ENCODE measurements at places on chromosomes 3 and 15.

DNA sequence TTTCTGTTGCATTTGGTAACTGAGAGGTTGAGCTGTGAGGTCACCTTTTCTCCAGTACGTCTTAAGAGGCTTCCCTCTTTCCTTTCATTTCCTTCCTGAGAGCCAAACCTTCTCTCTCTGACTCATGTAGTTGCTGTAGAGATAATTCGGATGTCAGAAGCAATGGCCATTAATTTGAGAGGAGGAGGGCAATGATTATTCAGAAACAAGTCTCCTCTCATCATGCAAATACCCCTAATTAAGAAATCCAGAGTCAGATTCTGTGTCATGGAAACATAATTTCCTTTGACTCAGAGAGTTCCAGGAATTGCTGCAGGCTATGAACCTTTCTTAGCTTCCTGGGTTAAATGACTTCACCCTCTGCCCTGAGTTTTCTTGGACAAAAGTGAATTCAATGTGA, 59.0 kb upstream of the GSK3B start:
- DNase-seq = no peak

DNA sequence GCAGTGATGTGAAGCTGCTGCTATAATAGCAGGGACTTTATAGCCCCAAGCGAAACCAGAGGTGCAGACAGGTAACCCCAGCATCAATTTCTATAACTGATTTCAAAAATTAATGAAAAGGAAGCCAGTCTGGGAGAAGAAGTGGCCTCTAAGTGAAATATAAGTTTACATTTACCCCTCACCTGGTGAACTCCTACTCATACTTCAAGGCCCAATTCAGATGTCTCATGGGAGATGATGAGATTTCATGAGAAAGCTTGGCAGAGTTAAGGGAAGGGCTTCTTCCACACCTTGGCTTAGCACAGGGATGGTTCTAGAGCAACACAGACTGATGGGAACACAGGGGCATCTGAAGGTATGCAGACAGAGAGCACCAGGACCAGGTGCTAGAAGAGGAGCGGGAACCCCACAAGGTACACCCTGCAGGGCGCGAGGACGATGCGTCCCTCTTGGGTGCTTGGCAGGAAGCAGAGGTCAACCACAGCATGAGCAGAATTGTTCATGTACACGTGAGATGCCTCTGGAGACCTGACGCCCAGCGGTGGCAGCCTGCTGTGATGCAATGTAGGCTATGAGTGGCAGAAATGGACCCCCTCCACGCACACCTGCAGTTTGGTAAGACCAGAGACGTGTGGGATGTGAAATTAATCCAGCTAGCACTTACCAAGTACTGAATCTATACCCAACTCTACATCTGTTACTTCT, 102.9 kb downstream of the SRGAP3 start:
- DNase-seq = no peak

DNA sequence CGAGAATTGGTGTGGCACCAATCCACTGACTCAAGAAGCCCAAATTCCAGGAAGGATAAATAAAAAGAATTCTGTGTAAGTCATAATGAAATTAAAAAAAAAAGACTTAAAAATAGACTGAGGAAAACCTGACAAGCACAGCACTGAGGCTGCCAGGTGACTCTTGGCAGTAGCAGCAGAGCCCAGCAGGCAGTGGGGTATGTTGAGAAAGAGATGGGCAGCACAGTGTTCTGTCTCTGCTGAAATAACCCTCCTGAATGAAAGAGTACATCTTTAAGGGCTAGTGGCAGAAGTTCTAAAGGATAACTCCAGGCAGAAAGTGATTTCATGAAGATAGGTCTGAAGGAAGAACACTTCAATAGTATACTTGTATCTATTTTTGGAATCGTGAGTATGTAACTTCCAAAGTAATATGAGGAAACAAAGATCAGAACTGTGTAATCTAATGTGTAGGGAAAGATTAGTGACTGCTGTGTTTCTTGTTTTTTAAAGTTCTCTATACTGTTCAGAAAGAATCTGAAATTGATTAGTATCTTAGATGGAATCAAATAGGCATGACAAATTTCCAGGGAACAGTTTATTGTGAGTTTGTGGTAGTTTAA, 75.9 kb downstream of the RAB7A start:
- DNase-seq = no peak

DNA sequence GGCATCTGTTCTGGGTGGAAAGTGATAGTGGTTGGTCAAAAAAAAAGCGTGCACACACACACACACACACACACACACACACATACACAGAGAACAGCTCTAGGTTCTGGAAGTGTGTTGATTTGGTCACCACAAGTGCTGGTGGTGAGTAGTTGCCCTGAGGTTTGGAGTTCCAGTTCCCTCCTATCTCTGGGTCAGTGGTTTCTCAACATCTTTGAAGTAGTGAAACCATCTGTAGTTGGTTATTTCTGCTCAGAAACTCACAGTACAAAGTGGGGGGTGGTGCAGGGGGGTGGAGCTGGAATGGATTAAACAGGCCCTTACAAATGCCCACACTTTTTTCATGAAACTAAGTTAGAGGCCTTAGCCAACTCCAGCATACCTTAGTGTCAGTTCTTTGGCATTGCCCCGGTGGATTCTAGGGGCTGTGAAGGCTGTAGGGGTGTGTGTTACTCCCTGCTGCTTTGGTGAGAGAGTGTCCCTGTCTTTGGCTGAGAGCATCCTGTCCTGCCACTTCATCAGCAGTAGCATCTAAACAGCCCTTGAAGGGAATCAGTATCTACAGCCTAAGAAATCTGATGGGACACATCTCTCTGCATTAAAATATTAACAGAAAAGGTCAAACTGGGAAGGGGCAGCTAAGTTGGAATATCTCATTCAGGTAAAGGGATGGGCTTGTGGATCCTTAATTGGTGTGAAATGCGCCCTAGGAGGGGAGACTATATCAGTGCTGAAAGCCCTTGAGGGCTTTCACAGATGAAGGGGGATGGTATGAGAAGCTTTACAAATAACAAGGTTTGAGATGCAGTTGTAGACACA, 20.6 kb downstream of the SMAD3 start:
- no peak for DNase-seq

- no peak for DNase-seq
Observed at GRCh38 chr15:26972636-26973035, 1.7 kb downstream of the GABRG3 start.

DNA sequence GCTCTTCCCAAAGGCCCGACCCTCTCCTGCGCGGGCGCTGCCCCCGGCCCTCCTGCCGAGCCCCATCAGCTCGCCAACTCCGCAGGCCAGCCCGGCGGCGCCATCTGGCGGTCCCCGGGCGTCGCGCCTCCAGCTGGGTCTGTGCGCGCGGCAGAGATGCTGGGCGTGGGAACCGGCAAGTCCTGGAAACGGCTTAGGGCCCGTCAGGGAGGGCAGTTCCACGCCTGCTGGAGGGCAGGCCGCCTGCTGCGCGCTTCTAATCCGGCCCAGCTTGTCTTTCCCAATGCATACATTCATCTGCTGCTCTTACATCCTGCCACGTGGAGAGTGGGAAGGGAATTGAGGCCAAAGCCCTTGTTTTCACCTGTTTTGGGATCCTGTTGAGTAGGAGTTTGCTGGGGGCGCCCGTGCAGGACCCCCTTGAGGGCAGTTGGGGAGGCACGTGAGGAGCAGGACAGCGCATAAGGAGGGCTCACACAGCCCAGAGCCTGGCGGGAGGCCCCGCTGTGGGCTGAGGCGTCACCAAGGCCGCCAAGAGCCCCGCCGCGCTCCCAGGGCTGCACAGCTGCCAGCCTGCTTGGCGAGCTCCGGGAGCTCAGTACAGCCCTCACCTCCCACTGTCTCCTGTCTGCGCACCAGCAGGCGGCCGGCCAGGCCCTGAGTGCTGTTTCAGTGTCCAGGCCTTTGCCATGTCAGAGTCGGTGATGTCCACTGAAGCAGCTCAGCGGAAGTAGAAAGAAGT, 165.6 kb downstream of the NSMCE3 start:
- no peak for DNase-seq

DNA sequence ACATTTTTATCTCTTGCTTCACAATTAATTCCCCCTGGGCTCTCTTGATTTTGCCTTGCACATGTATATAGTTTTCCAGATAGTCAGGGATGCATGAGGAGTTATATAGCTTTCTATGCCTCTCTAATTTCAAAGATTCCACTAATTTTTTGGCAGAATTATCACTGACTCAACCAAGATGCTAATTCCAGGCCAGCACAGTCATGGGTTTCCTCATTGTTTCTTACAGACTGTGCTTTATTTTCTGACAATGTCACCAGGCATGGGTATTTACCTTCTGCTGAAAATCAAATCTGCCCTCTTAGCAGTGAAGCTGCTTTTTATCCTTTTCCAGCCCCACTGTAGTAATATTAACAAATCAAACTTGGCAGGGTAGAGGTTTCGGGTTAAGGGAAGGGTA, 1520.6 kb upstream of the CADM2 start:
- DNase-seq = no peak

DNA sequence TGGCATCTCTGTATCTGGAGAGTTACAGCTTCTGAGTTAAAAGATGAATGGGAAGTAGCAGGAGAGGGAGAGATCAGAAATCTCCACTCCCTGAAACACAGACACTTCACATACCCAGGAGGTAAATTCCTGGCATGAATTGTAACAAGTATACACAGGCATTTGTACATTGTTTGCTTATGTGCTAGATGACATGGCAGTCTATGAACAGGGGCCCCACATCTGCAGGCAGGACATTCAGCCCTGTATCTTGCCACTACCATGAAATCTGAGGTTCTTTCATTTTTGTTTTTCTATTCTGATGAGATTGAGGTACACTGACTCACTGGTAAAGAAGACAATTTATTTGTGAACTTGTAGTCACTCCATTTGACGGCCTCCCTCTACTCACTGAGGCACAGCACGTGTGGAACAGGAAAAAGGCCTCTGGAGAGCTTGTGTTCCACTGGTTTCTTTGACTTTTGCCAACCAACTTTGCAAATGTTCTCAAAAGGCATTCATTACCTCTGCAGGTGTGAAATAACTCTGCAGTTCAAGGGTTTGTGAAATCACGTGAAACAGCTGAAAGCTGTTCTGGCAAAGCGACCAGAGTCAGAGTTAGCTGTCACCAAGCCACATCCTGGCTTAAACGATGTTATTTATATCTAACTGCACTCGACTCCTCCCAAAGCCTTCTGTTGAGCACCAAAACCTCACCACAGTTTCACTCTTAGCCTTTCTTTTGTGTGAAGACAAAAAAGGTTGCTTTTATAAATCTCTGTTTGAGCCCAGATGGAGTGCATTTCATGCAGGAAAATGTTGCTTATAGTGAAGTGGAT, 401.3 kb upstream of the CFAP20DC start:
- no peak for DNase-seq

DNA sequence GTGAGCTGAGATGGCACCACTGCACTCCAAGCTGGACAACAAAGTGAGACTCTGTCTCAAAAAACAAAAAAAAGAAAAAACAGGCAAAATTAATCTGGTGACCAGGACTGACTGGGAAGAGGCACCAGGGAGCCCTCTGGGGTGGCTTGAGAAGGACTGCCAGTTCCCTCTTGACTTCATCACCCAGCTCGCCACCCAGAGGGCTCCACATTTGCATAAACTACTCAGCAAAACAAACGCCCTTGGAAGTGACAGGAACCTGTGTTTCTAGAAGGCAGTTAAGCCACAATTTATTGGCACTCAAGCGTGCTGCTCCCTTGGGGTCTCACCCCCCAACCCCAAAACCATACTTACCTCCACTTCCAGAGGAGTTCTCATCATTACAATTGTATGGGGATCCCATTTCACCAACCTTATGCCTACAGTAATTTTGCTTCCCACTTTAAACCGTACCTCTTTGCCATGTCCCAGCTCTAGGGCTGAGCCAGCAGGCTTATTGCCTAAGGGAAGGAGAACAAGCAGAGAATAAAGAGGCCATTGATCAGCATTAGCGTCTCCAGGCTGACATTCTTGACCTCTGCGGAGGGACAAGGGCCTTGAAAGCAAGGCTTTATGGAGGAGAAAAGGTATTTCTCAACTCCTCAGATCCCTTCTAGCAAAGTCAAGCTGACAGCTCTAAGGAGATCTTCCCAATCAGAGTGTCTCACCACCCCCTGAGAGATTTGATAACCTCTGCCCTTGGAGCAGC, 357.4 kb downstream of the SHQ1 start:
- no peak for DNase-seq

DNA sequence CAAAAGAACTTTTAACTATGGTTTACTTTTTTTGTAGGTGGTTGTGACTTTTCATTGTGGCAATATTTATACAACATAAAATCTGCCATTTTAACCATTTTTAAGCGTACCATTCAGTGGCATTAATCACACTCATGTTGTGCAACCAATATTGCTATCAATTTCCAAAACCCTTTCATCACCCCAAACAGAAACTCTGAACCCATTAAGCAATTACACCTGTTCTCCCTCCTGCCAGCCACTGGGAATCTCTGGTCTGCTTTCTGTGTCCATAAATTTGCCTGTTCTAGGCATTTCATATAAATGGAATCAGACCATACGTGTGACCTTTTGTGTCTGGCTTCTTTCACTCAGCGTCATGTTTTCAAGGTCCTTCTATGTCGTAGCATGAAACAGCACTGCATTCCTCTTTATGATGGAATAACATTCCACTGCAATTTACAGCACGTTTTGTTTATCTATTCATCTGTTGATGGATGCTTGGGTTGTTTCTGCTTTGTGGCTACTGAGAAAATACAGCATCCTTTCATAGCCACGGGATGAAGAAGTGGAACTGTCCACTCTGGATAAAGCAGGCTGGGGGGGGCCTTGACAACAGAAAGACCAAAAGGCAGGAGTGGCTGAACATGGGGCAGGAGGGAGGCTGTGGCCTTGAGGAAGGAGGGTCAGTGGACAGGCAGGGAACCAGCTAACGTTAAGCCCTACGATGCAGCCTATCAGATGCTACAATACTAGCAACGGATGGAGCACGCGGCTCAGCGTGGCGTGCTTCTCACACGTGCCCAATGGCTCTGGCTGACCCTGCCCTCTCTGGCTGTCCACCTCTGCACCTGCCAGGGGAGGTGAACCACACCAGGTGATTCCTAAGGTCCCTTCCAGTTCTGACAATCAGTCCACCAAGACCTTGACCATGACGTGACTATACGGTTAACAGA, 110.9 kb downstream of the SEC22A start:
- DNase-seq = no peak

- peak; percentile 15 for DNase-seq
Observed at GRCh38 chr3:30984855-30985749, 90.6 kb upstream of the GADL1 start.

DNA sequence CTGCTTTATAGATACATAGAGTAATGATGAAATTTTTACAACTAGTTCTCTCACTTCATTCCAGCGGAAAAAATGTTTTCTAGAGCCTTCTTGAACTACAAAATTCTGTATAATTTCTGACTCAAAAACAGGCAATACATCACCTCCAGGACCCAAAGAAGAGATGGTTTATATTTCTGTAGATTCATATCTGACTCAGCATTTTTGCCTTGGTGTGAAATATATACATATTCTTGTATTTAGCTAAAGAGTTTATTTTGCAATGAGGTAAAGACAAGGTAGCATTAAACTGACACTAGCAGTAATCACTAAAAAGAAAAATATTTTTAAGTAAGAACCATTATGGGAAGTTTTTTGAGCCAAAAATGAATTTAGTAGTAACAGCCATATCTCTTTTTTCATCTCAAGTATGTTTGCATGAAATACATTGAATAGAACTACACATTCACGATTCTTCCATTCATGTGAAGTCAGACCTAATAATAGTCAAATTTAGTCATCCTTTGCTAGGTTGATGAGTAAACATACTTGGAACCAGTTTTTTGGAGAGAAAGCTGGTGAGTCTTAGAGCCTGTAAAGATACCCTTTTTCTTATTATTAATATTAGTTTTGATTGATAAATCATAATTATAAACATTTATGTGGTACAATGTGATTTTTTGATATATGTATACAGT, 31.6 kb downstream of the COL8A1 start:
- DNase-seq = no peak

All from LNCaP clone FGC (cell line).